ENCODE measurements at places on chromosomes 7 and 10.
A peak's percentile ranks its signal among the peaks of the same experiment; 100 is the strongest.

- ATAC-seq = no peak
Observed at GRCh38 chr7:36723291-36723690, 1.0 kb downstream of the AOAH start.

DNA sequence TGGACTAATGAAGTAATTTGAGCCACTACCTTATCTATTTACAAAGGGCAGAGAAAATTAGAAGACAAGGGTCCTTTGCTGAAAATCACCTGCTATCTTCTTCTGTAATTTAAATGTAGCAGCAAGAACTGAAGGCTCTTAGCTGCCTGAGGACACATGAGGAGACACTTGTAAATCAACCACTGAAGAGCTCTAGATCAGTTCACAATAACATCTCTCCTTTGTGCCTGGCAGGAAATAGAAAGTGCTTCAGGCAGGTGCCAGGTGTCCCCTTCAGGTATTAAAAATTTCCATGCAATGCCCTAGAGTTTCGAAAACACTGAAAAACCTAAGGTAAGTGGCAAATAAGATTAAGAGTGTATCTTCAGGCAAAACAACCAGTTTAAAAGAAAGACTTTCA, 474.6 kb downstream of the GRM8 start:
- no peak for ATAC-seq

DNA sequence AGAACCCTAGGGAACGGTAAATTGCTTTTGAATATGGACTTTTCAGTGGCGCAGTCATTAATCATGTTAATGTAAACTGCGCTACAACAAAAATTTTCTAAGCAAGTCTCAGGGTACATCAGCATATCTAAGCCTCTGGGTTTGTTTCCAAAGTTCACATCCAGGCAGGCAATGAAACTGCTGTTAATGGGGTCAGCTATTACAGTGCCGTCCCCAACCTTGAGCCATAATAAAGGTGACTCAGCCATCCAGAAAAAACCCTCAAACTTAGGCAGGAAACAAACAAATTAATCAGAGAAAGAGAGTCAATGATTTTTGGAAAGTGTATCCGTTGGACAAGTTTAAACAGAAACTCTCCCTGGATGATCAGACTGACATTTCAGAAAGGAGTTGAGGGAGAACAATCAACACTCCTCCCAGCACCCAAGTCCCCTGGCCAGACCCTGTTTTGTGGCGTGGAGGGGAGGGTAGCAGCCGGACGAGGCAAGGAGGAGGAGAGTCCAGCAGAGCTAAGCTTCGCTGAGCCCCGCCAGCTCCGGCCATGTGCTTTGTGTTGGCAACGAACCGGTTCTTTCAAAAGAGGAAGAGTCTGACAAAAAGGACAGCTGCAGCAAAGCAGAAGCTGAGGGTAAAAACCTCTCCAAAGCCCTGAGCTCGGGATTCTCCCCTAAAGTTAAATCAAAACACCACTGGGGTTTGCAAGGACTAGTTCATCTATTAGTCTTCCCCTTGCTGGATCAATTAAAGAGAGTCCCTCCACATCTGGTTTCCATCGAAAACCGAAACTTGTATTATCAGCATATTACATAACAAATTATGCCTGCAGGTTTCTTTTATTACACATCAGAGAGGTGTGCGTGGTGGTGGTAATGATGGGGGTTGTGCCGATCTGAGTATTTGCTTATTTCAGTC, 3.6 kb downstream of the FAM53B start:
- peak; percentile 16 for ATAC-seq

DNA sequence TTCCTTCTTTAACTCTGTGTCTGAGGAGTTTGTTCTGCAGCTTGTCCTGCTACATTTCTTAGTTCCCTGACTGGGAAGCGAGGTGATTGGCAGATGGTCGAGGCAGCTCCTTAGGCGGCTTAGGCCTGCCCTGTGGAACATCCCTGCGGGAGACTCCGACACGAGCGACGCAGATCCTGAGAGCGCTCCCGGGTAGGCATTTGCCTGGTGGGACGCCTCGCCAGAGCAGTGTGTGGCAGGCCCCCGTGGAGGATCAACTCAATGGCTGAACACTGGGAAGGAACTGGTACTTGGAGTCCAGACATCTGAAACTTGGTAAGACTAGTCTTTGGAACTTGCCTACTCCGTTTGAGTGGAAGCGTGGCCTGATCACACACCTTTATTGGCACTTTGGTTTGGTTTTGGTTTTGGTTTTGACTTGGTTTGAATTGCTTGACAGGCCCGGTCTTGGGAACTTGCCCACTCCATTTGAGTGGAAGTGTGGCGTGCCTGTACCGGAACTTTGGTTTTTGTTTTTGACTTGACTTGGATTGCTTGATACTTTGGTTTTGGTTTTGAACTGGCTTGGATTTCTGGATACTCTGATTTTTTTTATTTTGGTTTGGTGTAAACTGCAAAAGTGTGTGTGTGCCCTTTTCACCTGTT, 42.6 kb downstream of the MAP3K8 start:
- ATAC-seq = no peak

DNA sequence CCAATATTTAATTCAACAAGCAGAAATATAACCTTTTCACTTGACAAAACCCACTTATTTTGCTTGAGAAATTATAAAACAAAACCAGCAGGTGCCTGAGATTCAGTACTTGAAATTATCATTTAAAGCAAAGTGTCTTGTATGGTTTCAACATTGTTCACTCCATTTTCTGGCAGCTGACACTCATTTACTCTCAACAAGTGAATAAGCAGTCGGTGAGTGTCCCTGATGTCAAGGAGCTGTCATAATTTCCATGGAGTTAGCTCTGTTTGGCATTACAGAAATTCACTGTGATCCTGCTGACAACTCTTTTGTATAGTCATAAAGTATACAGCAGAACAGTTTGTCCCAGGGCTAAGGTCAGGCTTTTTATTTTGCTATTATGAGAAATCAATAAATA, 490.0 kb downstream of the CNTNAP2 start:
- no peak for ATAC-seq

DNA sequence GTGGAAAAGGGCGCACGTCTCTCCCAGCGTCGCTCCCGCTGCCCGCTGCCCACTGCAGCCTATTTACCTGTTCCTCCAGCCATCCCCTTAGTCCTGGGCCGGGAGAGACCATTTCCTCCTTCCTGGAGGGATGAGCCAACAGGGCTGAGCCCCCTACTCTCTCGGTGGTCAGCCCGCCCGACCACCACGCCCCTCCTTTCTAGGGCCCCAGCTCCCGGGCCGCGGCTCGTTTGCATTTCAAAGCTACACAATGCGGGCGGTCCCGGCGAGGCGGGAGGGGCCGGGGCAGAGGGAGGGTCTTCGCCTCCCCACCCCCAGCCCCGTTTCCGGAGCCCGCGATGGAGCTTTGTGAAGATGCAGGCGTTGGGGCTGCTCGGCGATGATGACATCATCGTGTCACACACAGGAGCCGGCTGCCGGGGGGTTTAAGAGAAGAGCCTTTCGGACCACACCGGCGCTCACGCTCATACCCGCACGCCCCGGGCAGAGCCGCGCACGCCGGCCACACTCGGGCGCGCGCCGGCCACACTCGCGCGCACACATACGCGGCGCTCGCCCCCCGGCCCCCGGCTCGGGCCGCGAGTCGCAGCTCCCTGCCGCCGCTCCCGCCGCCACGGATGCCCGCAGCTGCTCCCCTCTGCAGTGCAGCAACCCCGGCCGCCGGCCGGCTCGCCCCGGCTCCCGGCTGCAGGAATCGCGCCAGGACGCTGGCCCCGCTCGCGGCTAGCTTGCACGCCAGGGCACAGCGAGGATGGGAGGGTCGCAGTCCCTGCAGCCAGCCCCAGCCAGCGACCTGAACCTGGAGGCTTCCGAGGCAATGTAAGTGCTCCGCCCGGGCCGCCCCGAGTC, 107.7 kb upstream of the BTBD16 start:
- peak; percentile 27 for ATAC-seq

DNA sequence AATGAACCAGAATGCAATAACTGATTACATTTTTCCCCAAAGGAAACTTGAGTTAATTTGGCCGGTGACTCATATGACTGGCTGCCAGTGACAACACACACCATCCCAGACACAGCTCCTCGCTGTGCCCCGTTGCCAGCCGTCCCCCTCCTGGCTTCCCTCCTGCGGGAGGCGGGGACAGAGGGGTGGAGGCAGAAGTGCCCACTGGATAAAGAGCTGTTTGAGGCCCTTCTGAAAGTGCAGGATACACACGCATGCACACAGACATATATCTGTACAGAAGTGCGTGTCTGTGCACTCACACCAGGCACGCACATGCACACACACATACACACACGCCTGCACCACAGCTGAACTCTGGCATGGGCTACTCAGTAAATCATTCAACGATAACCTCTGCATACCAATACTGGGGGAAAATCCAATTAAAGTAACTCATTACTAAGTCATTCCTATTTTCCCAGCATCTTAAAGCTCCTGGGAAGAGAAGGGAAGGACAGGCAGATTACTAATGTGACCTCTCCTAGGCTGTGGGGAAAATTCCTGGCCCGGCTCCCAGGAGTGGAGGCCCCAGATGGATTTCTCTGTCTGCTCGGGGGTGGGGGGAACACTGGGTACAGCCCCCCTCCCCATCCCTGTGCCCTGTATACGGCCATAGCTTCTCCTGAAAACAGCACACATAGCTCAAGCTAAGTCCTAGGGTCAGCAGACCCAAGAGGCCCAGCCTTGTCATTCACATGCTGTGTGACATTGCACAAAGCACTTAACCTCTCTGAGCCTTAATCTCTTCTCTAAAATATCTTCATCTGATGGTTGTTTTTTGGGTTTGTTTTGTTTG, 52.3 kb upstream of the MYL10 start:
- peak; percentile 72 for ATAC-seq

DNA sequence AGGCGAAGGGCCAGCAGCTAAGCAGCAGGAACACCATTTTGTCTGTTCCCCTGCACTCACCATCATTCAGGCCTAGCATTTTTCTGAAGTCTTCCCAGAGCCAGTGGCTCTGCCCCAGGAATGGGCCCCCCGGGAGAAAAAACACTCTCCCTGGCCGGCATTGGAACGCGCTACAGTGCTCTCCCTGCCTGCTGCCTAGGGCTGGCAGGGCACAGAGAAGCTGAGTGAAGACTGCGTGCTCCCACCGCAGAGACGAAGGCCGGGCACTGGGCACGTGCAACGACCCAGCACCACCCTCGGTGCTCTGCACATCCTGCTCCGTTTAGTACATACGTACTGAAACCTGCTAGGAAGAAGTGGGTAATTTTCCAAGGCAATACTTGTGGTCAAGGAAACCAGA, 34.4 kb downstream of the HSPA12A start:
- no peak for ATAC-seq

DNA sequence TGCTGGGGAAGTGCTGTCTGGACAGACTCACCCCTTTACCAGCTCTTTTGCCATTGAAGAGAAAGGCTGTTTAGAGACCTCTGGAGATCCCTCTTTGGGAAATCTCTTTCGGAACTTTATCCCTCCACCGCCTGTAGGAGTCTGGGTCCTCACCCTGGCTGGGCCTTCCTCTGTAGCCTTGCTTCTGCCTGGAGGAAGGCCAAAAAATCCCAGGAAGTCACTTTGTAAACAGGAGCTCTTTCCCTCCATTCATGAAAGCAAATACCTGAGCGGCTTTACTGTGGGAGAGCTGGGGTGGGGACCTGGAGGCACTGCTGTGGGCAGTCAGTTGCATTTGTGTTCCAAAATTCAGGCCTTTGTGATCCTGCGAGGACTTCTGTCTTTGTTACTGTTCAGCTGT, 126.2 kb downstream of the KLF6 start:
- ATAC-seq = no peak

DNA sequence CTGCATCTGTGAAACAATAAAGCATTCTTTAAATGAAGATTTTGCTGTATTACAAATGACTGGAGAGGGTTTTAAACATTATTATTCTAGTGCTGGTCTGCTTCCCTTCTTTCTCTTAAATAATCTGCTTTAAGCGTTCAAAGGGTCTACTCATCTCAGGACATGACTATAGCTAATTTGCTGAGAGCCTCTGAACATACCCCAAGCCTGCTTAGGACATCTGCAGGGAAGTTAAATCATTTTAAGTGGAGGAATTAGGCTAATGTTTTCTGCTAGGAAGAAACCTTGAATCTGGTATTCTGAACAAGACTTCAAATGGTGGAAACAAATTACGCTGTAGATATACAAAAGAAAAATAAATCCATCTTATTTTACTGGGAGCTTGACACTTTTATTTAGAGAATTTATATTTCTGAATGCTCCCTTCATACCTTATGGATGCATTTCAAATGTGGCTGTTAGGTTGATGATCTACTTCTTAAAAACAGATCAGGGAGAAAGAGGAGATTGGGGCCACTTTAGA, 124.4 kb upstream of the ITGB1 start:
- no peak for ATAC-seq

DNA sequence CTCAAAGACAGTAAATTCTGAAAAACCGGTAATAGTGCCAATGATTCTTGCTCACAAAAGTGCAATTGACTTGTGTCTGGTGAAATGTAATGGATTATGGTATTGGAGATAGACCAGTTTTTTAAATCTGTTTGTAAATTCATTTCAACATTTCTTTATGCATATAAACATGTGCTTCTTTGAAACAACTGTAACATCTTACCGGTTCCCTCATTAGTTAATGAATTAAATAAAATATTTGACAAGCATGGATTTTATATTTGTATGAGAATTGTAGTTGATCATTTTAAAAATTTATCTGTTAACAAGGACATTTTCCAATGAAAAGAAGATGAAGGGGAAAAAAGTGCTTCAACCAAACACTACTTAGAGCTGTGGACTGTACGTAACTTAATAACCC, 21.0 kb upstream of the APBB1IP start:
- no peak for ATAC-seq

GRCh38 chr7:44987996-44988395, 9.2 kb upstream of the MYO1G start:
- no peak for ATAC-seq

DNA sequence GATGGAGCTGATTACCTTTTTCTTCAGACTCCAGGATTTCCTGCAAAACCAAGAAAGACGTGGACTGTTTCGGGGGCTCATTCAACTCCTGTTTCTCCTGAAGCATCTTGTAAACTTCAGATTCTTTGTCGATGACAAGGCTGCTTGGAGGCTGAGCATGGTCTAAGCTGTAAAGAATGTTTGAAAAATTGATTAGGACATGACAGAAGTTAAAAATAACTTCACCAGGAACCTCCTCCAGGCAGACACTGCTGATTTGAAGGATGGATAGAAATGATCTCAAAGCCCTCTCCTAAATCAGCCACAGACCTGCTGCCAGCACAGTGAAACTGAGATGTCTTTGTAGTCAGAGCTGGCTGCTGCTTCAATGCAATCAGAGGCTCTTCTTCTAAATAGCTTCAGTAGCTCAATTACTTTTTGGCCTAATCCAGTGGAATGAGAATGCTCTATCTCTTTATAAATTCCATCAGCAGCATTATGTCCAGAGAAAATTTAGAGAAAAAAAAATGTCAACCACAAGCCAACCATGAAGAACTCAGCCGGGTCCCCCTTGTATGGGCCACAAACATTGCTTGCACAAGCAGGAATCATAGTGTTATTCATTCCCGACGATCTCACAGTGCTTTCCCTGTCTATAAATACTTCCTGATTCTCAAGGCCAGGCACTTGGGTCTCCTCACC, 43.5 kb downstream of the PDLIM1 start:
- ATAC-seq = no peak

Data from esophagus mucosa (tissue), 1 donor.